H9 (cell line): ENCODE measurements at places on chromosomes 7 and 10. TPM values are rescaled to one million over a fixed set of nuclear protein-coding genes. Genes with fewer than 3 reads are reported as not detected.

Gene CHST3
- 6.0 and 6.1 TPM in 2 replicates for total RNA-seq

Gene GIMAP4
- not detected in 2 replicates for total RNA-seq

GRCh38 chr7:129947049-129947448, 5.7 kb downstream of the UBE2H start:
- DNase-seq: no peak

Gene CUBN
- total RNA-seq: 0.26 and 0.37 TPM in 2 replicates

DNA sequence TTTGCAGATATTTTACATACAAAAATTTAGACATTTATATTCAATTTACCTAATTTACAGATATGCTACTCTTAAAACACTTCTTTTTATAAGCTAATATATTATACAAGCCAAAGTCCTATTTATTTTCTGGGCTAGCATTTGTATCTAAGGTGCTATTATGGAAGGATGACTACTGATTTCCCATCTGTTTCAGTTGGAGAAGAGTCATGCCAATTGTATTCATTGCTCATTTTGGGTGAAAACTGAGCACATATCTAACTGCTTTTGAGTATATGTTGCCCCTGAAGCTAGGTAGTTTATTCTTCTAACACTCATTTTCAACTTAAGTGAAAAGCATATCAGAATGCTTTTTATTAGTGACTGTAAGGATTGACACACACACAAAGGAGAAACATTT, 172.9 kb downstream of the CDK14 start:
- DNase-seq: no peak

GRCh38 chr10:61606959-61607907, 55.5 kb upstream of the CABCOCO1 start:
- no peak for DNase-seq

- no peak for DNase-seq
Measured at GRCh38 chr7:40711706-40712105, 576.9 kb downstream of the SUGCT start.

Gene PALD1
- 21.1 and 21.6 TPM in 2 replicates for total RNA-seq

Gene AMZ1
- 0.74 and 0.90 TPM in 2 replicates for total RNA-seq

Gene AGR3
- not detected in 2 replicates for total RNA-seq

DNA sequence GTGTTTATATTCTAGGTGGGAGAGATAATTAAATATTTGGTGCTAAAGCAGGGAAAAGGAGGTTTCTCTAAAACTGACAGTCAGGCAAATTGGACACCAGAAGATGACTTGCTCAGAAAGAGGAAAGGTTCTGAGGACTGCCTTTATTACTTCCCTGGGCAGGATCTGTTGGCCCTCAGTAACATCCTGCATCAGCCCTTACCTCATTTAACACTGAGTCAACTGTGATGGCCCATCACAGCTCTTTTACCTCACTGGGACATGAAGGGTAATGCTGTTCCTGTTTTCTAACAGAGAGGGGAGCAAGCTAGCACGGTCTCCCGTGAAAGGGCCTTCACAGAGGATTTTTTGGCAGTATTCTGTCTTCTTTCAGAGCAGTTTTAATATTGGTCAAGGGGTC, 12.0 kb downstream of the PPP1R17 start:
- DNase-seq: no peak

Gene SLC18A3
- total RNA-seq: not detected in 2 replicates

DNA sequence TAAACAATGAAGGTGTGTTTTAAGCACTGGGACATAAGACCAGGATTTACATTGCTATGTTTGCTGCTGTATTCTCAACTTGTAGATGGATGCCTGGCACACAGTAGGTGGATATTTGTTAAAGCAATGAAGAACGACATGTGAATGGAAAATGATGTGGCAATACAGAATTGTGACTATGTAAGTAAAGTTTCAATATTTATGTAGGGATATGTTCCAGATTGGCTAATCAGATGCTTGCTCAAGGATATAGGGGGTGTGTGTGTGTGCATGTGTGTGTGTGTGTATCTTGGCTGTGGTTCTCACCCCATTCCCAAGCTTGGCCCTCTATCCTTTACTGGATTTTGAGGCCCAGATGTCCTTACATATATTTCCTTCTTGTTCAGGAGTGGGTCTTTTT, 42.7 kb upstream of the LAMB1 start:
- no peak for DNase-seq

- DNase-seq: peak; percentile 39
Measured at GRCh38 chr7:18087026-18087686, 59.5 kb upstream of the PRPS1L1 start.

GRCh38 chr7:41627645-41628298, 75.1 kb downstream of the INHBA start:
- DNase-seq: no peak

- peak; percentile 74 for DNase-seq
Measured at GRCh38 chr10:116742367-116743265, at the start of gene HSPA12A. Gene HSPA12A (minus strand): TSS chr10:116742566. CDS start chr10:116742469, 97 bp downstream.

DNA sequence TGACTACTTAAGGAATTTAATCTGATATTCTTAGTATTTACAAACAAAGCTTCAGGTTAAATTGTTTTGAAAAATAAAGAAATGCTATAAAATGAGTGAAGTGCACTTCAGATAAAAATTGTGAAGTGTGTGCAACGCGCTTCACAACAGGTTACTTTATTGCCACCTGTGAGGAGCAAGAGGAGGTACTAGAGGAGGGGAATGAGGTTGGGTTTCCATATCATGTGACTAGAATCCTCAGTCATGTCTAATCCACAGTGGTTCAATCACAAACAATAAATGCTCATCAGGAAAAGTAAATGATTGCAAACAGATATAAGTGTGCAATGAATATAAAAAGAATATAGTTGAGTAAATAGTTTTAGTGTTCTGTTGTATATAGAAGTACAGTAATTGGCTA, 34.5 kb upstream of the CD36 start:
- DNase-seq: no peak

DNA sequence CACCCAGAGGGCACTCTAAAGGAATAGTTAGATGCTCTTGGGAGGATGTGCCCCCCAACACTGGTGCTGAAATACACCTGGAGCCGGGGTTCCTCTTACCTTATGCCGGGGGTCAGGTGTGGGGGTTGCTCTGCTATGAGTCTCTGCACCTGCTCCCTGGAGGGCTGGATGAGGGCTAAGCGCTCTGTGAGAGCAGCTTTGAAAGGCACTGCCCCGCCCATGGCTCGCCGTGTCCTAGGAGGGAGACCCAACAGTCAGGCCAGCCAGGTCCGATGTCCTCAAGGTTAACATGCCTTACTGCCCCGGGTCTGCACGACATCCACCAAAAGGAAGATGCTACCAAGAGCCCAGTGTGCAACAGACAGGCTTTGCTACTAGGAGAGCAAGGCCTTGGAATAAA, 31.7 kb downstream of the PSPH start:
- no peak for DNase-seq

DNA sequence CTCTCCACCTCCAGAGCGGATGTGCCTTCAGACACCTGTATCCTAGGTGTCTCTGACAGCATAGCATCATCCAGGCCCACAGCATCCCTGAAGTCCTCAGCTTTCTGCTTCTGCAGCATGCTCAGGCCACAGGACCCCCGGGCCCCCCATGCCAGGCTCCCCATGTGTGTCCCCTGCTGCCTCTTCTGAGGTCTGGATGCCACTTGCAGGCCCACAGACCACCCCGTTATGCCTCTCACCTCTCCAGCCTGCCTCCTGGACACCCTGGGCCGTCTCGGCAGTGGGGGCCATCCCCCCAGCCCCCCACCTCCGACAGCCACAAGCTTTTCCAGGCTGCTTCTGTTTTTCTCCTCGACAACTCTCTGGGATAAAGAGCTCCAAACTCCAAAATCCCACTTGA, 84.4 kb downstream of the WNT2 start:
- DNase-seq: no peak

- DNase-seq: no peak
Measured at GRCh38 chr7:21269021-21269420, 158.9 kb upstream of the SP4 start.

- DNase-seq: peak; percentile 57
Measured at GRCh38 chr10:121168545-121169216, 317.5 kb downstream of the WDR11 start.

Gene SLC13A1
- total RNA-seq: not detected in 2 replicates

Gene H2BK1
- total RNA-seq: 0.97 TPM in 1 of 2 replicates, not detected in the other

- DNase-seq: no peak
Measured at GRCh38 chr10:80491251-80492102, 37.4 kb downstream of the TSPAN14 start.

- DNase-seq: no peak
Measured at GRCh38 chr10:19935176-19935575, 118.9 kb downstream of the PLXDC2 start.

DNA sequence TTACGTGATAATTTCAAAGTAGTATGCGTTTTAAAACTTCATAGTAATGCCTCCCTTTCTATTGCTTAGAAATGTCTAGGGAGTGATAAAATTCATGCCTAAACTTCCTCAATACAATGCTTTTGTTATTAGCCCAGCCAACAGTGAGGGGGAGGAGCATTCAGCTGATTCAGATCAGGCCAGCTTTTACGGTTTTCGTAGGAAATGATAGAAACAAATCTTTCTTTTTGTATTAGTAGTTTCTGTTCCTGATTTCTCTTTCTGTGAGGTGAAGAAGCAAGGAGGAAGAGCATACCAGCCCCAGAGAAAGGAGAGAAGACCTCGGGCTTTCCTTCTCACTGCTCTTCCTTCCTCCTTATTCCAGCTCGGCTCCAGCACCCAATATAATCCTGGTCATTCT, 35.2 kb upstream of the ITPRID1 start:
- DNase-seq: no peak

- DNase-seq: no peak
Measured at GRCh38 chr7:30144657-30145306, 10.0 kb downstream of the MTURN start.

DNA sequence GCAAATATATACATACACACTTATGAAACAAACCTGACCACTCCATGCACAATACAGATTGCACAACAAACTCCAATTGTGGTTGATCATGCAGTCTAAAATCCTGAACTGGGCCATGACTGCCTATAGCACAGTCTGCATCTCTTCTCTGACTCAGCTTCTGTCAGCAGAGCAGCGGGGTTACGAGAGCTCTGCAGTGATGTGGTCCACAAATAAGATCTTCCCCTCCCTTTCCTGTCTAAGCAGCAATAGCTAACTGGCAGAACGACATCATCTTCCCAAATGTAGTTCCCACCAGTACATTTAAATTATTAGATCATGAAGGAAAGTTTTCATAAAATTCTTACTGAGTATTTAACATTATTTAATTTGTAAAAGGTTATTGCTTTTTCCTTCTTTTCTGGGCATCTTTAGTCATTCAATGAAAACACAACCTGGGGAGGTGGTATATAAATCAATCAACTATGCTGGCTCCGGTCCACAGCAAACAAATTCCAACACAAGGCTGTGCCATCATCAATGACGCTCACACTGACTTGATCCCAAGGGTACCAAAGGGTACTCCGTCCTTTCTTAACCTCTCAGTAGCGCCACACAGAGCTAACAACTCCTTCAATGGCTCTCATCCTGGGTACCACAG, 17.1 kb downstream of the ARHGAP21 start:
- DNase-seq: no peak
